Stimulated activated CD4-positive, alpha-beta T cell treated with anti-CD3 and anti-CD28 coated beads, TNF-alpha, amount 100 ng/mL, for 1 hour (primary cell): ENCODE measurements at places on chromosomes 2 and 18.

- no peak for DNase-seq
Measured at GRCh38 chr2:190887089-190887488, 6.5 kb downstream of the GLS start.

GRCh38 chr2:163692081-163692480 is 43.7 kb downstream of the FIGN start:
- no peak for DNase-seq

DNA sequence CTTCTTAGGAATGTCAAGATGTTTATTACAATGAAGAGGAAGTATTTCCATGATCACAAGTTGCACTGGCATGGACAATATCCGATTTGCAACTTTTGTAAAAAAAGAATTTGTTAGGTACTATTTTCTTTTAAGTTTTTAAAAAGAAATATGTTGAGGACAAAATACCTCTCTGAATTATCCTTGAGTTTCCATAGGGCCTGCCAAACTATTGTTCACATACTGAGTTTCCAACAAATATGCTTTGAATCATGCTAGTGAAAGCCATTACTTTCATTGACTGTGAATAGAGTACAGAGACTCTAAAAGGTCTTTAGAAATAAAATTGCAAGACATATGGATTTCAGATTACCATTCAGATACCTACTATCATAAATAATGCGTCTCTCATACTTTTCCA is 566.1 kb downstream of the TMEM182 start:
- DNase-seq = no peak

- DNase-seq = no peak
Measured at GRCh38 chr2:200693836-200694470, 108.1 kb downstream of the AOX1 start.

- DNase-seq = no peak
Measured at GRCh38 chr2:84942166-84942565, 28.8 kb upstream of the KCMF1 start.

DNA sequence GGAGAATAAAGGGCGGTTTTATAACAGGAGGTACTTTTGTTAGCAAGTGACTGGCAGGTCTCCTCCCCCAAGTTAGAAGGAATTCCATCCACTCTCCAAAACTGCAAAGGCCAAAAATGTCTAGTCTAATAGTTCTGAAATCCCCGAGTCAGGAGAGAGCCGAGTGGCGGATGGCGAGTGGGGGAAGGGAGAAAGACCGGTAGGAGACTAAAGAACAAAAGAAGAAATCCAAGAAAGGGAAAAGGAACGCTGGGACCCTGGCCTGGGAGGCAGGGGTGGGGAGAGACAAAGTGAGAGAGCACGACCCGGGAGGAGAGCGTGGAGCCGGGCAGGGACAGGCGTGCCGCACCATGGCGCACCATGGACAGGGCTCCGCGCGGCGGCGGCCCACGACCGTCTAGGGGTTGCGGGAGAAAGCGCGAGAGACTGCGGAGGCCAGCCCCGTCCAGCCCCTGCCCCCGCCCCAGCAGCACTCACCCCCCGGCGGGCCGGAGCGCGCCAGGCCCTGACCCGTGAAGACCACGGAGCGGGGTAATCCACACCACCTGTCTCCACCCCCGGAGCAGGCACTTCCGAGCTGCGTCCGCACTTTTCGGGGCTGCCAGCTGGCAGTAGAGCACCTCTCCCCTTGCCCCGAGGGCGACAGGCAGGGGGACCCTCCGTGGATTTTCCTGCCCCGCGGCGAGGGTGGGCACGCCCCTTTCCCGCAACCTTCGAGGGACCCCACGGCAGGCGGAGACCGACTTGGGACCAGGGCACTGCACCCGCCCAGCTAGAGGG is 1.6 kb downstream of the CDH2 start:
- DNase-seq = no peak

GRCh38 chr2:78701546-78701945 is 324.0 kb upstream of the REG3G start:
- no peak for DNase-seq

GRCh38 chr2:25490217-25490616 is 148.5 kb upstream of the DNMT3A start:
- no peak for DNase-seq

- no peak for DNase-seq
Measured at GRCh38 chr18:3704556-3705344, 254.8 kb downstream of the TGIF1 start.

- no peak for DNase-seq
Measured at GRCh38 chr2:218607436-218608115, at the start of gene PLCD4. Gene PLCD4 (plus strand): TSS chr2:218607899. CDS start chr2:218615740, 7,841 bp downstream.

GRCh38 chr2:172456002-172456401 is 28.6 kb downstream of the ITGA6 start:
- DNase-seq = no peak

- DNase-seq = no peak
Measured at GRCh38 chr18:59885579-59886163, 14.1 kb upstream of the PMAIP1 start.

GRCh38 chr18:58529714-58530354 is 99.1 kb downstream of the ALPK2 start:
- DNase-seq = peak; percentile 28

GRCh38 chr2:177244244-177244771 is 20.2 kb downstream of the NFE2L2 start:
- DNase-seq = no peak

DNA sequence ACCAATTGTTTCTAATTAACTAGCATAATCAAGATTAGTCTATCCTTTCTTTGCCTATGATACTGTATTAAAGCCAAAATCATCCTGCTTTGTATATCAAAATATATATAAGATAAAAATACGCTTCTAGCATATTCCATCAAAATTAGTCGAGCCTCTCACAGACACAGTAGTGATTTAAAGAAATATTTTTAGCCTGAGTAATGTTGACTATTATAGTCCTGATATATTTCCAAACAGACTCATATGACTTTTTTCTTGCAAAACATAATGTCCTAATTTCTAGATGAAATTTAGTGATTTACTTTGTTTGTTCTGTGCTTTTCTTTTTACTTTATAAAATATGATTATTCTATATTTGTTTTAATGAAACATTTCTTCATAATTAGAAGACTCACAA is 30.9 kb downstream of the FAP start:
- no peak for DNase-seq

DNA sequence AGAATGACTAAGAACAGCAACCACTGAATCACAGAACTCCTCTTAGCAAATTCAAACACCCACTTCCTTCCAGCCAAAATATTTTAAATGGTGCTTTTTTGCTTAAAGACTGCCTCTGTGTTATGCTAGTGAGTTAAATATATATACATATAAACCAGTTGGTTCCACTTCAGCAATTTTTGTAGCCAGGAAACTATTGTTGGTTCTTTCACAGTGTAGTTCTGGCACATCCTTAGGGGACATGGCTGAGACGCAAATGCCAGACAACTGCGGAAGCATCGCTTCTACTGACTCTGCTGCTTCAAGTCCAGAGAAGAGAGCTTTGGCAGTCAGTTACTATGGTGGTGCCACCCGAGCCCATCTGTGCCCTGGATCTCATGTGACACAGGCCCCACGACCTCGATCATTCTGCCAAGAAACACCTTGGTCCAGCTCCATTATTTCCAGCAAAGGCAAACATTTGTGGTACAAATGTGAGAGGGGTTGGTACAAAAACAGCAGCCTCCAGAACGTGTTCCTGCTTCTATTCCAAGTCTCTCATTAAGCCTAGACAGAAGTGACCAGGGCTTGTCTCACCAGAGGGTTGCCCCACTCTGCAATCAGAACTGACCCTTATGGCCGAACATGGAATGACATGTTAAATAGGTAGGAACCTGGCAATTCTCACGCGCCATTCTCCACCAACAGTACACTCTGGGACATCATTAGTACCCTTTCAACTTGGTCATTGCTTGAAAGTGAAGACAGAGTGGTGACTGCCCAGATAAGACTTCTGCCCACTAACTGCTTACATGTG is 117.8 kb upstream of the NRP2 start:
- no peak for DNase-seq

DNA sequence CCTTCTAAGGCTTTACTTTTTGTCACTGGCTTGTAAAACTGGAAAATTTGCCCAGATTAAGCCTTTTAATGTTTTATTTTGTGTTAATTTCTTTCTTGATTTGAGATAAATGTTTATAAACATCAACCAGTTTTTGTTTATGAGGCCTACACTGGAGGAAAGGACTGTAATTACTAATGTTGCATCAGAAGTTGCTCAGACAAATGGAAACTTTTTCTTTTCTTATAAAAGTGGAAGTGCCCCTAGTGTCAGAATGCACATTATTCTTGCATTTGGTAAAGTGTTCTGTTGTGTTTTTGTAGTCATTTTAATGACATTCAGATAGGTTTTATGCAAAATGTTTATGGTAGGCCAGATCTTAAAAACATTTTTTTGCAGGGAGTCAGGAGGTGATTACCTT is 25.3 kb downstream of the LCLAT1 start:
- DNase-seq = no peak

GRCh38 chr2:149170156-149170555 is 131.7 kb downstream of the LYPD6B start:
- DNase-seq = no peak
